Astrocyte (in vitro differentiated cells and primary cell): ENCODE measurements at places on chromosomes 12 and 14. TPM values are rescaled to one million over a fixed set of nuclear protein-coding genes. Genes with fewer than 3 reads are reported as not detected.

ARHGEF40 gene
- 99.9 and 129 TPM in 2 replicates for total RNA-seq

PHLDA1 gene
- 41.2 and 43.9 TPM in 2 replicates for total RNA-seq

FGF6 gene
- not detected in 2 replicates for total RNA-seq

ZCCHC8 gene
- 23.8 and 25.3 TPM in 2 replicates for total RNA-seq

UNC79 gene
- 0.66 and 0.75 TPM in 2 replicates for total RNA-seq
